Activated B cell treated with CpG ODN at 0.5 μM for 24 hours (primary cell): ENCODE measurements at places on chromosomes 1 and 21.
A peak's percentile ranks its signal among the peaks of the same experiment; 100 is the strongest.

DNA sequence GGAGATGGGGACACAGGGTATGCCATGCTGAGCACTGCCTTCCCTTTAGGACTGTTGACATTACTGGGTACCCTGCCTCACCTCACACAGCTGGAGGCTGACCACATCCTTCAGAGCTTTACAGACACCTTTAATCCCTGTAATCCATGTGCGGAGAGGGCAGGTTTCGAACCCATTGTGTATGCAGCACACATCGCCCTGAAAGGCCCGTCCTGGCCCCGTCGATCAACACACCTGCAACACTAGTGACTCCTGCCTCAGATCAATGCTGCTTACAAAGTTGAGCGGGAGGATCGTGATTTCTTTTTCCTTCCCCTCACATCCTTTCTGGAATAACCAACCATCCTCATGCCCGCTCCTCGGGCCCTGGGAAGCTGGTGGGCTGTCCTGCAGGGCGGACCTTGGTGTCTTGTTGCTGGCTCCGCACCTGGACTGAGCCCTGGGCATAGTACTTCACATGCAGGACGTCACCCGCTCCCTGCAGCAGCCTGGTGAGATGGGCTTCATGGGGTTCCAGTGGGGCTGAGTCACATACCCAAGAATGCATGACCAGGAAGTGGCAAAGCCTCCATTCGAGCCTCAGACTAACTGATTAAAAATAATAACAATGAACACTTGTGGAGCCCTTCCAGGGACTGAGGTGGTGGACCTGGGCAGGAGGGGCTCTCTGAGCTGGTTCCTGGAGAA lies 403.6 kb downstream of the PTPRU start:
- no peak for DNase-seq

GRCh38 chr1:234518876-234519275 lies 39.9 kb upstream of the TARBP1 start:
- no peak for DNase-seq

DNA sequence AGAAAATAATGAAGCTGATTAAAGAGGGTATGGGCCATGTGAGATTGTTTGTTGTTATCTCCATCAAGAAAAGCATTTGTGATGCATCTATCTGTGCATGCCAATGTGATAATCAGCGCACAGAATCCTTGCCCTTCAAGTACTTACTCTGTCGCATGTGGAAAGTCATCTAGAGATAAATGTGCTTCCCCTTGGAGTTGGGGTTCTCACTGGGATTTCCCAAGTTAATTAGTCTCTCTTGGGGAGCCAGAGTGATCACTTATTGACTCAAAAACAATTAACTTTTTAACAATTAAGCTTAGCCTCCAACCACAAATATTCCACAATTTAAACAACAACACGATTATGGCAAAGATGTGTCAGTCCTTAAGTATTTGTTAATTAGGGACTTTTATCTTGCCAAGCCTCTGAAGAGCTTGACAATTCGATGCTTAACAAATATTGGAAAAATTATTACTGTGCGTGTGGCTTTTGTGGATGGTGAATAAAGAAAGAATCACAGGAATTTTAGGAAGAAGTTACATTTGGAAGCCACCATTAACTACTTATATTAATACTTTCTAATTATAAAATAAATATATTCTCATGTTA lies 17.5 kb downstream of the RHOU start:
- DNase-seq = no peak

DNA sequence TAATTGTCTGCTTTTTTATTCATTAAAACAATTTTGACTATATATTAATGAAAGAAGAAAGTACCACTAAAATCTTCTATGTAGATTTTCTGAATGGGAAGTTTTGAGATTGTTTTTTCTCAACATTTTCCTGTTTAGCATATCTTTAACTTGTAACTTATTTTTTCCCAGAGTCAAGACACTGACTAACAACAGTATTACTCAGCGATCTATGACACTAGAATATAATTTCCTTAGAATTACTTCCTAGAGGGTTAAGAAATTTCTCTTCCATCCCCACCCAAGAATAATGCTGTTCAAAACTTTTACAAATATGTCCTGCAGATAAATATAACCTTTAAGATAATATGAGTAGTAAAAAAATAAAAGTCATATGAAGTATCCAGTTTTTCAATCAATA lies 218.2 kb upstream of the NR5A2 start:
- DNase-seq = no peak

GRCh38 chr1:213122514-213122929 lies 71.5 kb downstream of the RPS6KC1 start:
- DNase-seq = no peak

- no peak for DNase-seq
Measured at GRCh38 chr1:26580116-26580515, 50.6 kb downstream of the RPS6KA1 start.

DNA sequence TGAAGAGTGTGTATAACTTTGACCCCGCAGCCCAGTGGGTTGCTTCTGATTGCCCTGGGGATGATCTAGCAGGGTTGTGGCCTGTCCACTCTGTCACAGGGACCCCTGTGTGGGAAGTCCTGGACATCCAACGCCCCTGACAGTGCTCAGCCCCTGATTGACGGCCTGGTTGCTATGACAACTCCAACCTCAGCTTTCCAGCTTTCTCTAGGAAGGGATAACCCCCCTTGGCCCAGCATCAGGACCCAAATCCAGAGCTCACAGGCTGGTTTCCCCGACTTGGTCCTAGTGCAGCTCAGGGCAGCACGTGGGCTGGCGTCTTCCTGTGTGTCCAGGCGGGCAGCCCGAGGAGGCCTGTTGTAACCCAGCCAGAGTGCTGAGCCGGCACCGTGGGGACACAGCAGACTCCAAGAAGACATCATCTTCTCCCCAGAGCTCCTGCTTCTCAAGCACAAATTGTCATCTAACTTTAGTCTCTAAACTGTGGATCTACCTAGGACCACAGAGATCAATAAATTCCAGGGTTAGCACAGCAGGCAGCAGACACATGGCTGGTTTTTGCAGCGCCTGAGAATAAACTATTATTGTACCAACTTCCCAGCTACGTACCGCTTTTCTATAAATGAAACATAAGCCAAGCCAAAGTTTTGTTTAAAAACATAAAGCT lies 18.9 kb upstream of the PDXK start:
- DNase-seq = no peak

DNA sequence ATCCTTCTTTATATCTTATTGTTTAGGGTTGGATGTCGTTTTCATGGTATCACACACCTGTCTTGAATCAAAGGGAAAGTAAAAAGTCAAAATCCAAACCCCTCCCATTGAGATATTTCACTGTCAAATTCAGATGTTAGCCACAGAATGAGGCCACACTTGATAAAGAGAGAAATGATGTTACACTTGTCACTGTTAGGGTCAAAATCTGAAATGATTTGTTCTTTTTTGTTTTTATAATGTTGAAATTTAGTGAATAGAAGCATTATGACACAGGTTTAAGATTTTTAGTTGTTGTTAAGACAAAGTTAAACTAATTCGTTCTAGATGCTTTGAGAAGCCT lies 13.1 kb downstream of the NFIA start:
- DNase-seq = no peak

DNA sequence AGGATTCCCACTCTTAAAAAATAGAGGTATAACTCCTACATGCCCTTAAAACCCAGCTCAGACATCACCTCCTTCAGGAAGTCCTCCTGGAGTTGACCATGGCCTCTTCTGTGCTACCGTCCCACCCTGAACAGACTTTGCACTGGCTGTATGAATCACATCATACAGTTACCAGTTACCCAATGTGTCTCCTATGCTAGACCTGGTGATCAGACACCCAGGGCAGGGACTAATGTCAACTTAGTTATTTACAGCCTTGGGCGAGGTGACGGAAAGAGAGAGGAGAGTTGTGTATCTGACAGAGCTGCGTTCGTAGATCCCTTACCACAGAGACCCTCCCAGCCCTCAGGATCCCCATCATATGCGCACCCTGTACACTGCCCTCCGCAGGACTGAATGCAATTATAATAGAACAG lies 72.7 kb downstream of the SLC66A1 start:
- no peak for DNase-seq

- DNase-seq = no peak
Measured at GRCh38 chr1:10767282-10767681, 29.2 kb downstream of the CASZ1 start.

DNA sequence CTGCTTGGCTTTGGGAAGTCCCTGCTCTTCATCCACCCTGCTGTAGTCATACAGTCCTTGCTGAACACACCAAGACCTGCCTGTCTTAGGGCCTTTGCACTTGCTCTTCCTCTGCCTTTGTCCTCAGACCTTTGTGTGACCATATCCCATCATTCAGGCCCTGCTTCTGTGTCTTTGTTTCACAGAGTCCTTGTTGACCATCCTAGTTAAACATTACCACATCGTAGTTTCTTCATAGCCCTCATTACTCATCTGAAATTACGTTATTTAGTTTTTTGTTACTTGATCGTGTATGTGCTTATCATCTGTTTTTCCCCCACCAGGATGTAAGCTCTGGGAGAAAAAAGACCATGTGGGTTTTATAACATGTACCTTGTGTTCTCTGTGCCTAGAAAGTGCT lies 18.3 kb upstream of the SPRR5 start:
- DNase-seq = no peak

DNA sequence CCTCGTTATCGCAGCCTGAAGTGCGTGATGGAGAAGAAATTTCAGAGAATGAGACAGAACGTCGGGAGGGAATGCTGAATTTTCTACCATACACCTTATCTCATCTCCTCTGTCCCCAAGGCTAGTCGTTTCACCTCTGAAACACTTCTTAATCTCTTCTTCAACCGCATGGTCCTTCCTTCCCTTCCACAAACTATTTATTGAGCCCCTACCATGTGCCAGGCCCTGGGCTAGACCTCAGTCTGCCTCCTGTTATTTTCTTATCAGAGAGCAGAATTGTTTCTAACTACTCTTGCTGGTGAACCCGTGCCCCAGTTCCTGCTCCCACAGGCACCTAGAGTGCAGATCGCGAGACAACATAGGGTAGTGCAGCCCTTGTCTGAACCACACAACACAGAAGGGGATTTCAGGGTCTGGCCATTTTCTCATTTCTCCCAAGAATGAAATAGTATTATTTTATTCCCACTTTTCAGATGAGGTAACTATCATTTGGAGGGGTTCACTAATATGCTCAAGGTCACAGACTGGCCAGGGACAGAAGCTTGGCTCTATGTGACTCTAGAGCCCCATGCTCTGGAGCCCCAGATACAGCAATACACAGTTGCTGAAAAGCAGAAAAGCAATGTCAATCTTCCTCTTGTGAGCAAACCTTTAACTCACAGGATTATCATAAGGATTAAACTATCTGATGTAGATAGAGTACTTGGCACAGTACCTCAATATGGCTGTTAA lies 598 bp upstream of the ADIPOR1 start:
- peak; percentile 17 for DNase-seq

GRCh38 chr1:220901881-220902280 lies 22.6 kb downstream of the HLX start:
- DNase-seq = no peak

DNA sequence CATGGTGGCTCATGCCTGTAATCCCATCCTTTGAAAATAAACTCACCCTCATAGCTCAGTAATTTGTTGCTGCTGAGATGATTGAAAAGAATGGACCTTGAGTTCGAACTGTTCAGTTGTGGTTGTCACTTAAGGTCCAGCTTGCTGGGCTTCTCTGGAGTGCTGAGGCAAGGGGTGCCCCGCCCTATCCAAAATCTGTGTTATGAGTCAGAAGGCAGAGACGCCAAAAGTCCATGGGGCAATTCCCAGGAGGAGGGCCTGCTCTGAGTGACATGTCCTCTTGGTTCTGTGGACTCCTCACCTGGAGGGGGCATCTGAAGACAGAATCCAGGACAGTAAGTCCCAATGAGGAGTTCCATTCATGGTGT lies 64.8 kb downstream of the MYOM3 start:
- no peak for DNase-seq

GRCh38 chr1:30919025-30919881 lies 10.7 kb upstream of the SDC3 start:
- DNase-seq = no peak

DNA sequence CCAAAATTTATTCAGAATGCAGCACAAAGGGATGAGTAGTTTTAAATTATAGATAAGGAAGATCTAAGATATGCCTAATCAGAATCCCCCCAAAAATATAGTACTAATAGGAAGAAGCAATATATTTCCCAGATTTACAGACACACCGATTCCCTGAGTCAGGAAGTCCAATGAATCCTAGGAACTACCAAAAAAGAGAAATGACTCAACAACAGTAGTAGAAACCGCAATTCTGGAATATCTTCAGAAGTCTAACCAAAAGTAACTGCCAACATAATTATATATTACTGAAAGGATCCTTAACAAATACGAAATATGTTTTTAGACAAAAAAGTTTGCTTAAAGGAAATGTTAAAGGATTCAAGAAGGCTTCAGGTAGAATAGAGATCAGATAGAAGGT lies 10.3 kb downstream of the AHCTF1 start:
- no peak for DNase-seq

DNA sequence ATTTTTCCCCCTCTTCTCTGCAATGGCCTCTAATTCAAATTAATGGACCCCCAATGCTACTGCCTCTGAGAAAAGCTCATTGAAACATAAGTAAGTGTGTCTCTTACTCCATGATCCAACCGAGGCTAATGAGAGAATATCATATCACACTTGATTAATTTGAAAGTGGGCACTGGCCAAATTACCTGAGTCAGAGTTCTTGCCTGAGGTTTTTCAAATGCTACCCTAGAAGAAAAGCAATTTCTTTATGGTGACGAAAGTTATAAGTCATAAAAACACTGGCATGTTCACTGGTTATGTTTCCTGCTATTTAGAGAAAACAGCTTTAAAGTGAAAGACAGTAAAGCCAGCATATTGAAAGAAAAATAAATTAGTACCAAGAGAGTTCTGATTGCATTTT lies 368.8 kb upstream of the TMPRSS15 start:
- DNase-seq = no peak

DNA sequence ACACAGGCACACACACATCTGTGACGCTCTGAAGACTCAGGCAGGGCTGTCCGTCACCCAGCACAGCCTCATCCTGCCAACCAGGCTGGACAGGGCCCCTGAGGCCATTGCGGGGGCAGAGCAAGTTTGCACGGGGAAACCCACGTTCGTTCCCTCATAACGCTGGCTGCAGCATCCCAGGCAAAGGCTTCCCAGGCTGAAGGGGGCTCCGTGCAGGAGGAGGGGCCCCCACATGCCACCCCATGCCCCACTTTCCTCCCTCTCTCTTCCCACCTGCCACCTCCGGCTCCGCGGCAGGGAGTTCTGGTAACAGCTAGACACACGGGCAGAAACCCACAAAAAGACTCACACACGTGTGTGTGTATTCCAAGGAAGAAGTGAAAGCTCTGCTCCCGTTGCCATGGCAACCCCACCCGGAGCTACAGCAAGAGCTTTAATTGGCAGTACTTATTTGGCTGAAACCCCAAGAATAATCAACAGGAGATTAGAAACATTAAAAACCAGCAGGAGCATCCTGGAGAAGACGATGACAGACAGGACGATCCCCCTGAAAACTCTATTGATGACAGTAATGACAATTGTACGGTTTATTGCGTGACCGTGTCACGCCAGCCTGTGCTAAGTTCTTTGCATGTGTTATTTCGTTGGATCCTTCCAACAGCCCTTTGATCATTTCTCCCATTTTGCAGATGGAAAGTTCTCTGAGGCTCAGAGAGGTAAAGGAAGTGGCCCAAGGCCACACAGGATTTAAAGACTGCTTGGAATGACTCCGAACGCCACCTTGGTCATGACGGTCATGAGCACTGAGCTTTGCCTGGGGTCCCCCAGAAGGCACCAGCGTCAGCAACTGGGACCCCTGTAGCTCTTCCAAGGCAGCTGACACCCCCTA lies 247.1 kb downstream of the NPHP4 start:
- no peak for DNase-seq
